NCI-H1105 (cell line): ENCODE measurements at places on chromosomes 2 and 18.

GRCh38 chr2:52805901-52806410 is 961.6 kb upstream of the CHAC2 start:
- no peak for DNase-seq

GRCh38 chr2:53429901-53430300 is 337.7 kb upstream of the CHAC2 start:
- DNase-seq, result no peak

DNA sequence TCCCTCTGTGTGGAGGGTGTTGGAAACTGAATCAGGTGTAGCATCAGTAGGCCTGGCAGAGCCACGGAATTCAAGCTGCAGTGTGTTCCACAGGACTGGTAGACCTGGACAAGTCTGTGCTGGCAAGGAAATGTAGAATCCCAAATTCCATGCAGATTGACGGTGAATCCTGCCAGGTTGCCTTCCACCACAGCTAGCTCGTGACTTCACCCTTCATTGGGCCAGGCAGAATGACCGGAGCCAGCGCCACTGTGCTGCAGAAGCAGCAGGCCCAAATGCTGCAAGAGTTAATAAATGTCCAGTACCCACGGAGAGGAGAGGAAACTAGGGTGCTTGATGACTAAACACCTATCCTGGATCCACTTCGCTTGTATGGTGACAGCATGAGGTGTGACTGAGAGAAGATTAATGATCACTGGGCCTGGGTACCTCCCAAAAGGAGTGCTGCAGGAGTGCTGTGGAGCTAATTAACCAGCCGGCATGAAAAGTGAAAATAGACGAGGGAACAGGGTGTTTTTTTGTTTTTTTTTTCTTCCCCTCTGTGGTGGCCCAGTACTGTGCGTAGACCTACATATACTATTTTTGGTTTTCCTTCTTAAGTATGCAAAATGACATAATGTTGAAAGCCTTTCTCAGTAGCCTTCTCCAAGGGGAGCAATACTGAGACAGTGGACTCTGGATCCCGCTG is 122.2 kb downstream of the TANC1 start:
- DNase-seq, result no peak

DNA sequence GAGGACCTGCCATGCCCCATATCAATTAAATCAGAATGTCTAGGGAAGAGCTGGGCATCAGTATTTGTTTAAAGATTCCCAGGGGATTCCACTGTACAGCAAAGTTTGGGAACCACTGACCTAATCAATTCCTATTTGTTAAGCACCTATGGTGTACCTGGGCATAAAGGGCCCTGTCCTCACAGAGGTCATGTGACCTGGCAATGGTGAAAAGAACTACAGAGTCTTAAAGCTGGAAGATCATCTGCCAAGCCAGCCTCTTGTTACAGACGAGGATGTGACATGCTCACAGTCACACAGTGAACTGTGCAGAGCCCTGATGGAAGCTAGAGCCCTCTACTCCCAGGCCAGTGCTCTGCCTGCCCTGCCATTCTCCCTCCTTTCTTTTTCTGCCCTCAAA is 23.3 kb downstream of the SLC14A2 start:
- no peak for DNase-seq

DNA sequence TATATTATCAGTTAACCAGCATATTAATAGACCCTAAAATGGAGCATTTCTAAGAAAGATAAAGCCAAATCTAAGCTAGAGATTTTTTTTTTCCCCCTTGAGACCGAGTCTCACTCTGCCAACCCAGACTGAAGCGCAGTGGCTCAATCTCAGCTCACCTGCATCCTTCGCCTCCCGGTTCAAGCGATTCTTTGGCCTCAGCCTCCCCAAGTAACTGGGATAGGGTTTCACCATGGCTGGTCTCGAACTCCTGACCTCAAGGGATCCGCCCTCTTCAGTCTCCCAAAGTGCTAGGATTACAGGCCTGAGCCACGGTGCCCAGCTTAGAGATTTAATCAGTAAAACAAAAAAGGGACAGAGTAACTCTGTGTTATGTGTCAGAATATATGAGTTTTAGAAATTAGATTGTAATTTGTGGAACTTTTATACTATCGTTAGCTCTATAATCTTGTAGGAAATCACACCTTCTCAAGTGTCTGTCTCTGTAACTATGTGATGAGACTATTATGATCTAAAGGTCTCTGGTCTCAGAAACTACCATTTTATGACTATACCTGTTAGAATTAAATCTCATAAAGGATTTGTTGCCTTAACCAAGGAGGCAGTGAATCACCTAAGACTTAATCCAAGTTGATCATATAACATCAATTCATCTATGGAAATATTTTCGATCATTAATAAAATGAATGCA is 34.0 kb downstream of the YWHAQ start:
- no peak for DNase-seq

DNA sequence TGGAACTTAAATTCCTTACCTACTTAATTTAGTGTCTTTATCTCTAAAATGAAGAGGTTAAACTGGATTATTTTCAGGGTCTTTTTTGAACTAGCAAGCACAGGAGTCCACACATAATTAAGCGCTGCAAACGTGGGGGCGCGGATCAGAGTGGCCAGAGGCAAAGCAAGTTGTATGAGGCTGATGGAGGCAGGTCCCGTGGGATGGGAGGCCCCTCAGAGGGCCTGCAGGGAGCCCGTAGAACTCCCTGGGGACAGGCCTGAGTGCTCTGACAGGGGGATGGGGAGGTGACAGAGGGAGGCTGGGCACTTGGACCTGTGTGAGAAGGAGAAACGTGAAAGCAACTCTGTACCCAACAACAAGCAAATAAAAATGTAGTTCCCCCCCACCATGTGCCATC is 177.8 kb downstream of the ACKR3 start:
- no peak for DNase-seq

DNA sequence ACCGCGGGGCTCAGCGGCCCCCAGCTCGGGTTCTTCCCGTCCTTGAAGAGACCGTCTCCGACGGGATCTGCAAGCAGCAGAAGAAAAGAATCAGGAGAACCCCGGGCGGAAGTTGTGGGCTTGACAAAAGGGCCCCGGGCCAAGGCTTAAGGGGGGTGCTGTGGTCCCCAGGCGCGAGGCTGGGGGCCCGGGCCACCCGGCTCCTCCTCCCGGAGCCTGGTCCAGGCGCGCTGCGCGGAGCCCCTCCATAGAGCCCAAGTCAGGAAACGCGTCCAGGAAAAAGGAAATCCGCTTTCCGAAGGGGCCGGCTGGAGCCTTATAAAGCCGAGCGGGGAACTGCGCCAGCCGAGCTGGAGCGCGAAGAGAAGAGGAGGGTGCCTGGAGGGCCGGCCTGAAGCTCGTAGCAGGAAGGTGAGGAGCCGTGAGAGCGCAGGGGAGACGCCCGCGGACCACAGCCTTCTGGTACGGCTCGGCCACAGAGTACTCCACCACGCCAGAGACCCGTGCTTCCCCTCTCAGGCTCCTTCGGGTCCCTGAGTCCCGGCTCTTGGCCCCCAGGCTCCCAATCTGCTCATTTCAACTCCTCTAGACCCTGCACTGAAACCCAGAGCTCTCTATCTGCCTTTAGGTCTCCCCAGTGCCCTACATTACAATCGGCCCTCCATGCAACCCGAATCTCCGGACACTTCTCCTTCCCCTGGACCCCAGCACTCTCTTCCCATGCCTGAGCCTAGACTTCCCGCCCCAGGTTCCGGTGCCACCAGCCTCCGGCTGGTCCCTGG is 554 bp downstream of the FEV start:
- DNase-seq, result no peak

- no peak for DNase-seq
Observed at GRCh38 chr18:75638223-75638775, 210.8 kb upstream of the SMIM21 start.

- DNase-seq, result peak; percentile 77
Observed at GRCh38 chr2:160816916-160817499, 323.4 kb upstream of the RBMS1 start.

DNA sequence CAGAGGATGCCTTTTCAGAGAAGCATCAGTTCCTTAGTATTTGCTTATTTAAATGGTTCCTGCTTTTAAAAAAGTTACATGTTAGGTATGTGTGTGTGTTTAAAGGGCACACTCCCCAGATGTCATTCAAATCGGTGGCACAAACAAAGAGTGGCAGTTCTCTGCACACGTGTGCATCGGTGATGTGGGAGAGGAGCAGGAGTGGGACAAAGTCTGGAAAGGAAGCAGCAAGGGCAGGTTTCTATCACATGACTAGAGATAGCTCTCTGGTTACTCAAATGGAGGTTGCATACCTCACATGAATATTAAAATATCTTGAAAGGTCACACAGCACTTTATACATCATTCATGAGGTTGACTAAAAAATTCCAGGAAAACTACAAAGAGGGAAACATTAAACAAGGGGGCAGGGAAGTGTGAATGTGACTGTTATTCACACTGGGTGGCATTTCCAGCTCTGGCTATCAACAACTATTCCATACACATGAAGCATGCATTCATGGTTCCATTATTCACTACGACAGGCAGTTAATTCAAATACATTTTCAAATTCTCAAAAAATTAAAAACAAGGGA is 64.7 kb downstream of the SEPTIN10 start:
- DNase-seq, result no peak

DNA sequence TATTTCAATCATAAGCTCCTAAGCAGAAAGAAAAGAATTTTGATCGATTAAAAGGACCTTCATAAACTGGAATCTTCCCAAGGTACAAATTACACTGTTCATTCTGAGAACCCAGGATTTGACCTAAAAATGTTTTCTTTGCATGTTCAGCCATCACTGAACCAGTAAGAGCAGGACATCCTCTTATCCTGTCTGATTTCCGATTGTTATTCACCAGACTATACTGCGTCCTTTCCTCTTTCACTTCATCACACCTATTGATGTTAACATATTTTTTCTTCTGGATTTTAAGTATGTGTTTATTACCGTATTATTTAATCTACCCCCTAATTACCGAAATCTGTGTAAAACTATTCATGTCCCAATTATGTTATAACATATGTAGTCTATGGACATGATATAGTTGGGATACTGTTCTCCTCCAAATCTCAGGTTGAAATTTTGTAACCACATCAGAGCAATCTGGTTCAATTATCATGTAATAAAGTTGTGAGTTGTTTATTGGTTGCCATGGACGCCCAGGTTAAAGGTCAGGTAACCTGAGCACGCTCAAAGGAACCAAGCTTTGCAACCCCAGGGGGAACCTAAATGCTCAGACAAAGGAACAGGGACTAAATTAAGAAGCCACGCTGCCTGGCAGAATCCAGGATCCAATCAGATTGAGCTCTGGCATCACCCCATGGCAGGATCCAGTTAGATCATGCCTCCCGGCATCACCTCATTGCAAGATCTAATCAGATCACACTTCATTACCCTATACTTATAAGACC is 11.6 kb upstream of the TBC1D8 start:
- no peak for DNase-seq

GRCh38 chr2:102147935-102148334 is 5.4 kb downstream of the IL1R1 start:
- DNase-seq, result no peak

DNA sequence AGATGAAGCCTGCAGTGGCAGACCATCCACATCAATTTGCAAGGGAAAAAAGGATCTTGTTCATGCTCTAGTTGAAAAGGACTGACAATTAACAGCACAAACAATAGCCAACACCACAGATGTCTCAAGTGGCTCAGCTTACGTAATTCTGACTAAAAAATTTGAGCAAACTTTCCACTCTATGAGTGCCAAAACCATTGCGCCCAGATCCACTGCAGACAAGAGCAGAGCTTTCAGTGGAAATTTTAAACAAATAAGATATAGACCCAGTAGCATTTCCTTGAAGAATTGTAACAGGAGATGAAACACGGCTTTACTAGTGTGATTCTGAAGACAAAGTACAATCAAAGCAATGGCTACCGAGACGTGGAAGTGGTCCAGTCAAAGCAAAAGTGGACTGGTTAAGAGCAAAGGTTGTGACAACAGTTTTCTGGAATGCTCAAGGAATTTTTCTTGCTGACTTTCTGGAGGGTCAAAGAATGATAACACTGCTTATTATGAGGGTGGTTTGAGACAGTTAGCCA is 12.0 kb upstream of the ZNF396 start:
- DNase-seq, result no peak

DNA sequence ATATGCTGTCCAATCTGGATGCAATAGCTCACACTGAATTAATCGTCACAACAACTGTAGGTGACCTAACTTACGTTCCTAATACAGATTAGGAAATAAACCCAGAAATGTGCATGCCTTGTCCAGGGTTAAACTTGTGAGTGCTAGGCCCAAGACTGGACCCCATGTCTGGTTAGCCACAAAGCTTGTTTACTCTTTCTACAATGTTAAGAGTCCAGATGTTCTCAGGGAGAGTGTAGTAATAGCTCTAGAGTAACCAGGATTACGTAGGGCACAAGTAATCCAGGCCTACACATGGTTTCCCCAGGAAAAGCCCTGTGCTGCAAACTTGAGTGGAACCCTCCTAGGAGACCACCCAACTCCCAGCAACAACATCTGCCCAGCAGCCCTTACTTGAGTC is 26.2 kb downstream of the TRIB2 start:
- no peak for DNase-seq

DNA sequence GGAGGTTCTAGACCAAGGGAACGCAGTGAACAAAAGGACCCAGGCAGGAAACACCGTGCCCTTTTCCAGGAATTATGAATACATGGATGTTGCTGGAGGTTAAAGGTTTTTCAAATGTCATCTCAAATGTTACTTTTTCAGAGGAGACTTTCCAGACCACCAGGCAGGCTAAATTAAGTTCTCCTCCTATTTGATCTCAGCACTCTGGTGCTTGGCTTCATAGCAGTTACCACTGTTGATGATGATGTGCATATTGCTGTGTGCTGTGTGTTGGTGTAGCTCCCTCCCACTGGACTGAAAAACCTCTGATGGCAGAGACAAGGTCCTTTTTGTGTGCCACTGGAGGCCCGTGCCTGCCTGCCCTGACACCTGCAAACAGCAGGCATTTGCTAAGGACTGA is 137.3 kb upstream of the PTPRM start:
- DNase-seq, result no peak

- DNase-seq, result no peak
Observed at GRCh38 chr2:16102976-16103380, 162.6 kb downstream of the MYCN start.

DNA sequence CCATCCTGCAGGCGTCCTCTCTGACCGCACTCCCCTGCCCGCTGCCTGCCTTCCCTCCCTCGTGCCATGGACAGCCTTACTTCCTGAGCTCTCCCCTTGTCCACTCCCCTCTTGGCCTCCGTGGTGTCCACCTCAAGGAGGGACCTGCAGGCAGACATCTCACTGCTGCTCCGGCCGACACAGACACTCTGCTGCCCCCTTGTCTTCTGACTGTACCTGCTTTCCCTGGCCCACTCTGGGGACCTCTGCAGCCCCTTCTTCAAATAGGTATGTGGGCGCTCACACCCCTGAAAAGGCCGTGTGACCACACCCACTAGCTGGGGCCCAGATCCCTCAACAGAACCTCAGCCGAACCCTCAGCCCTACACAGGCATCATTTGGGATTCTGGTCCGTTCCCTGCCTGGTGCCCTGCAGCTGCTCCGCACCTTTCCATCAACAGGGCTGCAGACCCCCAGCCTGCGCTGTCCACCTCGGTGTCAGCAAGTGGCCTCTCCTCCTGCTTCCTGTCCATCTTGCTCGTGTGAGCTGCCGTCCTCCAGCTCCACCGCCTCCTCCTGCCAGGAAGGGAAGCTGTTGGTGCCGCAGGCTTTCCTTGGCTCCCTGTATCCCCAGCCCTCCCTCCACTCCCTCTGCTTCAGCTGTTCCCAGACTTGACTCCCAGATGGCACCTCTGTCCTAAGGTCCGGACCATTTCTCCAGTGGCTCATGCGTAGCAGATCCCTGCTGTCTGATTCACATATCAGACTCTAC is 94.1 kb downstream of the KLHL29 start:
- no peak for DNase-seq

GRCh38 chr2:13193075-13193474 is 476.3 kb downstream of the TRIB2 start:
- DNase-seq, result no peak
